ENCODE measurements at places on chromosomes 4 and X.

DNA sequence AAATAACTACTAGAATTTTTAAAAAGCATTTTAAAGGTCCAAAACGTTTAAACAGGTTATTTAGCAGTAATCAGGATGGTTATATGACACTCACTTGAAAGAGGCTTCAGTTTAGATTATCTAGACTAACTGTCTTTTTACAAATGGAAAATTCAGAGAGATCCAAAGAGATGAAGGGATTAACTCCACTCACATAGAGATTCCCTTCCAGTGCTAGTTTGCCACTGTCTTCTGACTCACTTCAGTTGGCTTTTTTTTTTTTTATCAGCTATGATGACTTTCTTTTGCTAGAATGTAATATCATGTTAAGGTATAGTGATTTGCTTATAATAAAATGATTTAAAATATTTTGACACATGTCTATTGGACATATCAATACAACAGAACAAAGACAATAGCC lies 43.8 kb downstream of the GALNT7 start:
- DNase-seq = no peak

DNA sequence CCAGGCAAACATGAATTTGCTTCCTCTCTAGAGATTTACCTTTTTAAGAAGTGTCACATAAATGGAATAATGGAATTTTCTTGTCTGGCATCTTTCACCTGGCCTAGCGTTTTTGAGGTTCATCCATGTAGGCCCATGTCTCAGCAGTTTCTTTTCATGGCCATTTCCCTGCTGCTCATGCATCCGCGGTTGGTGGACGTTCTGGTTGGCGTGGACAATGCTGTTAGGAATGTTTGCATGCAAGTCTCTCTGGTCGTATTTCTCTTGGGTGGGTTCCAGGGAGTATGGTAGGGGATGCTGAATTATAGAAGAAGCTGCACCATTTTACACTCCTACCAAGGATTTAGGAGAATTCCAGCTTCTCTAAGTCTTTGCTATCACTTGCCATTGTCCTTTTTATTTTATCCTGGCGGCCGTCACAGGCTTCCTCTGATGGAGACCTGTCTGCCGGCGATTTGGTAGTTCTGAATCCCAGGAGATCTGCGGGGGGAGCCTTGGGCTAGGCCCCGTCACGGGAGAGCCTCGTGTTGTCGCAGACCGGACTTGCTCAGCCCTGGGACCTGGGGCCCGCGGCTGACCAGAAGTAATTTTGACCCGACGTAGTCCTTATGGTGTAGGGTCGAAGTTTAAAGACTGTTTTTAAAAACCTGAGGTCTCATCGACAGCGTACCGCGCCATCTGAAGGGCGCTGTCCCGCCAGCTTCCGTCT lies 56.9 kb upstream of the TADA2B start:
- no peak for DNase-seq

DNA sequence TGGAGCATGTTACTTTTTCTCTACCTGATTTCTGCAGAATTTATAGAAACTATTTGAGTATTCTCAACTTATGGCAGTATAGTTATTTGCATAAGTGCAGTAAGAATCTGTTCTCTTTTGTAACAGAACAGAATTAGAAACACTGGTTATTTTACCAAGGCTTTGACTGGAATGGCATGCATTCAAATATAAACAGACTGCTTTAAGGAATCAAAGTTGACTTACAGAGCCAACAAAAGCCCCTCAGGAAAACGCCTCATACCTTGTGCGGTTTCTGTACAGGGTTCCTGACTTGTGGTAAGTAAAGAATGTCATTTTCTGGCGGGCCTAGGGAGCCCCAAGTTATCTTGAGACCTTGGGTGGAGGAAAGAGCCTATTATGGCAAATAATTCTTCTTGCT lies 97.1 kb downstream of the GPR143 start:
- no peak for DNase-seq

DNA sequence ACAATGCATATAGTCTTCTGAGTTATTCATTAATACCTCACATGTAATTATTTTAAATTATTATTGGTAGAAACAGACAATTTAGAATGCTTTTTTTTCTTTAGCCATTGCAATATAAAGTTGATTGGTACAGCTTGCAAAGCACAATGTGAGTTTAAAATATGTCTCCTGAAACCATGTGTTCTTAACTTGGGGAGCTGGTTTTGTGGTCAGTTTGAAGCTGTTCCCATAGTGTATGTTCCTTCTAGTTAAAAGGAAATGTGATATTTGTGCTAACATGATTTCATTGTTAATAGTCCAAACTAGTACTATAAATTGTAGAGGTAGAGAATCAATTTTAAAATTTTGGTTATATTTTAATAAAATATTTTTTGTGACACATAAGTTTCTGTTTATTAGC lies 247.2 kb downstream of the BMPR1B start:
- DNase-seq = no peak

DNA sequence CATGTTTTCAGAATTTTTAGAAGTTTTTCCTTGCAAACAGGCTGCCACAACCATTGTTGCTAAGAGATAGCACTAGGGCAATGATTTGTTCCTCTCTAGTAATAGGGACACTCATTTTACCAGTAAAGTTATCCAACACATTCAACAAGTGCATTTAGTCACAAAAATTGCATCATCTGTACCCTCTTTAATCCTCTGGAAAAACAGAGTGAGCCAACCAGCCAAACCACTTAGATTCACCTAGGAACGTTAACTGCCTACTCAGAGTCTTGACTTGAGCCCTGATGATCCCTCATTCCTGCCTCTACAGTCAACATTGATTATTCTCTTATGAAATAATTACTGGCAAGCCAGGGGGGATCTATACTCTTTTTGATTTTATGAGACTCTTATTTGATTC lies 17.0 kb upstream of the ADGRA3 start:
- DNase-seq = no peak

Data from NCI-H774 (cell line).